ENCODE measurements at places on chromosomes 2 and 18.

- no peak for DNase-seq
Measured at GRCh38 chr2:1671916-1672315, 72.4 kb downstream of the PXDN start.

- no peak for DNase-seq
Measured at GRCh38 chr2:148967578-148967977, 70.9 kb upstream of the LYPD6B start.

DNA sequence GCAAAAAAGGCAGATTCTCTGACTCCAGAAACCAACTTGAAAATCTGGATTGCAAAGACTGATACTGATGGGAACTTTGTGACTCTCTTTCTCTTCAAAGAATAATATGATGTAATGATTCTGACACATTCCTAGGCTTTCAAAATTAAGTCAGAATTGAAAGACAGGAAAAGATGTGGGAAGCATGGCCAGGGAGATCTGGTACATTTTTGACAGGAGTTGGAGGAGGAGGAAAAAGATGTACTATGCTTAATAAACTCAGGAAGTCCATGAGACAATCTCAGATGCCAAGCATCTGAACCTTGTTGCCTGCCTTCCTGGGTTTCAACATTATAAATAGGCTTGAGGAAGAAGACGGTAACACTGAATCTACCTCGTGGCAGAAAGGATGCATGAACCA lies 34.2 kb downstream of the KLF7 start:
- no peak for DNase-seq

DNA sequence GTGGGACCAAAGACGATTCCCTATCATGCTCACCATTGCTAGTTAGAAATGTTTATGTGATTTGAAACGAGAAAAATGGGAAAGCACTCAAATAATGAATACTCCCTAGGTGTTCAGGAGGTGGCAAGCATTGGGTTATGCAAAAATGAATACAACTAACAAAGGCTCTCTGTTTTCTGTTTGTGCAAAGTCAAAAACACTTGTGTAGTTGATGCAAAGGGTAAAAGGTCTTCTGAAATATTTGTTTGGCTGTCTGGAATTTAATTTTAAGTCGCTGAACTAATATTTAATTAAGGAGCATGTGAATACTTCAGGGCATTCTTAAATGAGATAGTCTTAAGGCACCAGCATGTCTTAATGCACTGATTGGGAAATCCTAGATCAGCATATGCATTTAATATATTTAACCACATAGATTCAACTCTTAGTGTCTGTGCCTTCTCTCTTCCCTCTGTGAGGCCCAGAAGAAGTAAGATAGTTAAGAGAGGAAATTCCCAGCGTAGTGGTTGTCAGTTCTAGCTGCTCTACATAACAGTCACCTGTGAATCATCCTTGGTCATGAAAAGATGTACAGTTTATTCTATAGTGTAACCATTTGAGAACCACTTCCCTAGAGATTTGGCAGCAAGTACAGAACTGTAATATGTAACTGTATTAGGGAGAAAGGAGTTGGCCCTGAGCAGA lies 111.9 kb downstream of the EPC2 start:
- DNase-seq: no peak

GRCh38 chr2:215749092-215749957 lies 264.0 kb downstream of the MREG start:
- DNase-seq: no peak

DNA sequence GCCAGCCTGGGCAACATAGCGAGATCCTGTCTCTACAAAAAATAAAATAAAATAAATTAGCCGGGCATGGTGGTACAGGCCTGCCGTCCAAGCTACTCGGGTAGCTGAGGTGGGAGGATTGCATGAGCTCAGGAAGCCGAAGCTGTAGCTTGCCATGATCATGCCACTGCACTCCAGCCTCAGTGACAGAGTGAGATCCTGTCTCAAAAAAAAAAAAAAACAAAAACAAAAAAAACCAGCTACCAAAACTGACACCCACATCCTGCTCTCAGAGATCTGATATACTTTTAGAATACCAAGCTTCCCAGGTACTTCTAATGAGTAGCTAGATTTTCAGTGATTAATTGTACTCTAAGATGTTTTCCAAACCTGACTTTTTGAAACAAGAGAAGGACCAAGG lies 74.0 kb downstream of the TTC27 start:
- DNase-seq: no peak

- DNase-seq: no peak
Measured at GRCh38 chr2:199085261-199085660, 372.5 kb downstream of the SATB2 start.

DNA sequence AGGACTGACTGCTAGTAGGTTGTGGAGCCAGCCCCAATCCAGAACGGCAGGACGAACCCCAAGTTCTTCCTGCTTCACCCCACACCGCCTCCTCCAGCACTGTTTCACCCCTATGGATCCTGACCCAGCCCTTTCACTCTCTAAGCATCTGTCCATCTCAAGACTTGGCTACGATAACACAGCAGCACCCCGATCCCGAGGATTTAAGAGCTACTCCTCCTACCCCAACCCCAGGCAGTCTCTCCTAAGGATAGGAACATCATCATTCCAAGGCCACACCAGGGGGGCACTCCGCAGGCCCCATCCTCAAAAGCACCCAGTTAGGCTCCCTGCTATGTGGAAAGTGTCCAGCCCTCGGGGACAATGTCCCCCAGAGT lies 645 bp downstream of the KCTD18 start:
- DNase-seq: peak; percentile 8

DNA sequence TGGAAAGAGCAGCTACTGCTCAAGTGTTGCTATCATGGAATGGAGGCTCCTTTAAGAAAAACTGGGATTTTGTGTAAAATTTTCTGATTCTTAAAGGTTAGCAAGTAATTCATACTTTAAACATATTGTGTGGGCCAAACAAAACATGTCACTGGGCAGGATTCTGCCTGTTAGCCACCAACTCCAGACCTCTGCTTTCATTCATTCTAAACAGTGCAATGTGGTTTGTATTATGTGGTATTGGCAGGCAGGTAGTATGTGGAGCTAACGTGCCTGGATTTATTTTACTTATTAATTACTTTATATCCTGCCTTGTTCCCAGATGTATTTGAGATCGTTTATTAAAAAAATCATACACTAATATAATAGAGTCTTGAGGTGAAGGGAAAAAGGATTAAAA lies 1521.3 kb upstream of the ACVR2A start:
- DNase-seq: no peak

DNA sequence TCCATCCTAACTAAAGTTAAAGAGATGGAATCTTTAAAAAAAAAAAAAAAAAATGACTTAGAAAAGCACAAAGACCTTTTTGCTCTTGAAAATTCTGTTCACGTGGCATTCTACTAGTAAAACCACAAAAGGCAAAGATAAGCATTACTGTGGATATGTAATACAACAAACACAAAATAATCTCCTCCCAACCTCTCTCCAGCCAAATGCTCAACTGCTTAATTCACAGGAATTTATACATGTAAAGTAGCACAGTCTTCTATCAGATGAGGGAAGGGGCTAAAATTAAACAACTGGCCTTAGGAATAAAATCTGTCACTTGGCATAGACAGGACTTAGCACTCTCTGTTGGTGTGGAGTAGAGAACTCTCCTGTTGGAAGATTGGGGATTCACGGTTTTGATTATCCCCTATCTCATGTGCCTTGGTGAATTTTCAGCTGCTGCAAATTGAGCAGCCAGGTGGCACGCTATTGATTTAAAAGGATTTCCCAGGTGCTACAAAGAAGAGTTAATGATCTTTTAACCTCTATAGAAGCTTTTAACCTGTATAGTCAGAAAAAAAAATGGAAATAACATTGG lies 57.4 kb downstream of the ATIC start:
- DNase-seq: no peak

GRCh38 chr2:113124181-113124961 lies 3.0 kb upstream of the IL1RN start:
- DNase-seq: no peak

DNA sequence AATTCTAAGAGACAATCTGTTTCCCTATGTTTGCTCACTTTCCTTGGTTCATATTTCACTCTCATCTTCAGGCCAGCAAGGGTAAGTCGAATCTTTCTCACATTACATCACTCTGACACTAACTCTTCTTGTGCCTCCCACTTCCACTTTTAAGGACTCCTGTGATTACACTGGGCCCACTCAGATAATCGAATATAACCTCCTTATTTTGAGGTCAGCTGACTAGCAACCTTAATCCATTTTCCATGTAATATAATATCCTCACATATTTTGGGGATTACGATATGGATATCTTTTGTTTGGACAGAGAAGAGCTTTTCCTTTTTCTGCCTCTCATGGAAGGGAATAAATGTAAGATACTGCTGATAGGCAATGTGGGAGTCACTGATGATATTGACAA lies 2015.7 kb upstream of the LRRTM1 start:
- DNase-seq: no peak

DNA sequence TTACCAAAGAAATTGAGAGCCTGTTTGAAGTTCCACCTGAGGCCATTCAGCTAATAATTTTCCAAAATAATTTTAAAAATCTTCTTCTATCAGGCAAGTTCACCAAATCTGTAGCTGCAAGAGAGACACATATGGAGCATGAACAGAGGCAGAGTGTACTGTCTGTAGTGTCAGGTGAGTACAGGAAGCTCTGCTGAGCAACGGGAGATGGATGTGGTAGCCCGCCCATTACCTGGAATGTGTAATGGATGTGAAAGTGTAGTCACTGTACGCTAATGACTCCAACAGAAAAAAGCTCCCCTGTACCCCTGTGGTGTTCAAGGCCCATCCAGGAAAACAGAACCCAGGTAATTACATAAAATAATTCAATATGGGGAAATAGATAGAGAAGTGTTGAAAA lies 311.5 kb downstream of the LRRTM4 start:
- no peak for DNase-seq

DNA sequence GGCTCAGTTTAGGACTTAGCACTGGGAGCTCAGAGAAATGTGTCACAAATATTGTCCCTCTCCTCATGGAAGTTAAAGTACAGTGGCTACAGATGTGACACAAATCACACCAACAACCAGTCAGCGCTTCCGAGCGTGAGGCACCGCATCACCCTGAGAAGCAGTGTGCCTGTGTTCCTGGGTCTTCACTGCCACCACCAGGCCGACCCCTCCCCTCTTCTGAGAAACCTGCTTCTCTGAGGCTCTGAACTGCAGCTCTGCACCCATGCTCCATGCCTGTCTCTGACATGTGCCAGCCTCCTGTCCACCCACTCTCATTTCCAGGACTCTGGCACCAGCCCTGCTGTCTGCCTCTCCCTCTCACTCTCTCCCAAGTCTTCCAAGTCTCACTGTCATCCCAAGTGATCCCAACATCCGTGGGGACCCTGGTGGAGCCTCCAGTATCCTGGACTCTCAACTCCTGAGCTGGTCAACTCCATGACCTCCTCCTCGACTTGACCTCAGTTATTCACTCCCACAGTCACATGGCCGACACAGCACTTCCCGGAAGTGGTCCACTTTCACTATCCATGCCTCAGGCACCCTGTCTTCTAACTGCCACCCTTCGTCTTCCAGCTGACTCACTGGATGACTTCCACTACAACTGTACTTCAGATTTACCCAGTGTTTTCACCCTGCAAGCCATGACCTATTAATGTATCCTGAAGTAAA lies 73.5 kb downstream of the FBXO15 start:
- no peak for DNase-seq

- no peak for DNase-seq
Measured at GRCh38 chr2:41498781-41499180, 549.0 kb upstream of the PKDCC start.

GRCh38 chr2:204691911-204692510 lies 146.7 kb downstream of the PARD3B start:
- no peak for DNase-seq

DNA sequence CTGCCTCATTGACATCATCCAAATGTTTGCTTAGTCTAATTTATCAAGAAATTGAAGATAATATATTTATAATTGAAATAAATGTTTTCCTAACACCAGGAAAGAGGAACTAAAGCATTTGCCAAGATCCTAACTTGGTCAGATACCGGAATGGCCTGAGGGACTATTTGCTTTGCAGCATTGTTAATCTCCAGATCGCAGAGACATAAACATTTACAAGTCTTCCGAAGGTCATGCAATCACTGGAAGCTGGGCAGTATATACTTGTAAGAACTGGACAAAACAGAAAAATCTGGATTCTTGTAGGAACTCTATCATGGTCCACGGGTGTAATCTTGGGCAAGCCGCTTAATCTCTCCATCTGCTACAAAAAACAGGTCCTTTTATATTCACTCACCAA lies 42.2 kb downstream of the CYBRD1 start:
- no peak for DNase-seq

DNA sequence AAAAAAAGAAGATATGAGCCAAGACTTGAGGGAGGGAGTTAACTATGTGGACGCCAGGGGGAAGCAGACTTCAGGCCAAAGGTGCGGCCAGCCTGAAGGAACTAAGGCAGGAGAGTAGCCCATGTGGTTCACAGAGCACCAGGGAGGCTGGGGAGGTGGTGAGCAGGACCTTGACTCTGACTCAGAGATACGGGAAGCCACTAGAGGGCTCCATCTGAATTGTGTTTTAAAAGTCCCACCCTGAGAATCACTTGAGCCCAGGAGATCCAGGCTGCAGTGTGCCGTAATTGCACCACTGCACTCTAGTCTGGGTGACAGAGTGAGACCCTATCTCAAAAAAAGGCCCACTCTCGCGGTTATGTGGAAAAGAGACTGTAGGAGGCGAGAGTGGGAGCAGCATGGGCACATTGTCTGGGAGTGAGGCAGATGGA lies 12.3 kb downstream of the CEP192 start:
- DNase-seq: no peak

- no peak for DNase-seq
Measured at GRCh38 chr2:144774809-144775208, 254.9 kb upstream of the ZEB2 start.

DNA sequence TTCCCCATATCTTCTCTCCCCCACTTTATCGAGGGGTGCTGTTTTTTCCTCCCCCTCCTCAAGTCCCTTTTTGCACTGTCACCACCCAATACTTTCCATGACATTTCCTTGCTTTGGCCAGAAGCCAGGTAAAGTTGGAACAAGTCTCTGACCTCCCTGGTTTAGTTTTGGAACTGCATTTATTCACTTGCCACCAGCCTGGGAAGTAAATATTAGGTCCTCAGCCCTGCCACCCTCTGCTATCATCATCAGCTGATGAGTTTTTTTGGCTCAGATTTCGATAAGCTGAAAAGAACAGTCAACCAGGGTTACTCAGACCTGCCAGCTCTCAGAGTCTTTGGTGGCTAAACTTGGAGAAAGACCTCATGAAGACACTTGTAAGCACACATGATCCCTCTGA lies 47.0 kb downstream of the DHRS9 start:
- no peak for DNase-seq

- no peak for DNase-seq
Measured at GRCh38 chr2:15828576-15828975, 111.8 kb upstream of the MYCN start.

DNA sequence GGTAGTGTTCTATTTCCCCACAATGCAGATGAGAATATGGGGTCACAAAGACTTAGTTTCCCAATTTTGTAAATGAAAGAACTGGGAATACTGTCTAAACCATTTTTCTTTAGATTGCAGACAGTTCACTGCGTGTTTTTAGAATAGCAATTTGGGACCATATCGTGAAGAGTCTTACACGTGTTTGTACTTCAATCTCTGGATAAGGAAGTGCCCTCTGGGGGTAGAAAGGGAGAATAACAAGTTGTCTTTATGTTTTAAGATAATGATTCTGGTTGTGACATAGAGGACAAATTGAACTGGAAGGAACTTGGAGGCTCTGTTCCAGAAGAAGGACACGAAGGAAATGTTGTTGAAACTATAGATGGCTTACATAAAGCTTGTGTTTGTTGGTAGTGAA lies 457.7 kb downstream of the CBLN2 start:
- DNase-seq: no peak

Measured in effector memory CD8-positive, alpha-beta T cell (primary cell).